Stimulated activated CD4-positive, alpha-beta T cell treated with anti-CD3 and anti-CD28 coated beads, Interleukin-1b, Interleukin-23, amount 100 ng/mL, for 48 hours (primary cell): ENCODE measurements at places on chromosomes 12 and 14.

DNA sequence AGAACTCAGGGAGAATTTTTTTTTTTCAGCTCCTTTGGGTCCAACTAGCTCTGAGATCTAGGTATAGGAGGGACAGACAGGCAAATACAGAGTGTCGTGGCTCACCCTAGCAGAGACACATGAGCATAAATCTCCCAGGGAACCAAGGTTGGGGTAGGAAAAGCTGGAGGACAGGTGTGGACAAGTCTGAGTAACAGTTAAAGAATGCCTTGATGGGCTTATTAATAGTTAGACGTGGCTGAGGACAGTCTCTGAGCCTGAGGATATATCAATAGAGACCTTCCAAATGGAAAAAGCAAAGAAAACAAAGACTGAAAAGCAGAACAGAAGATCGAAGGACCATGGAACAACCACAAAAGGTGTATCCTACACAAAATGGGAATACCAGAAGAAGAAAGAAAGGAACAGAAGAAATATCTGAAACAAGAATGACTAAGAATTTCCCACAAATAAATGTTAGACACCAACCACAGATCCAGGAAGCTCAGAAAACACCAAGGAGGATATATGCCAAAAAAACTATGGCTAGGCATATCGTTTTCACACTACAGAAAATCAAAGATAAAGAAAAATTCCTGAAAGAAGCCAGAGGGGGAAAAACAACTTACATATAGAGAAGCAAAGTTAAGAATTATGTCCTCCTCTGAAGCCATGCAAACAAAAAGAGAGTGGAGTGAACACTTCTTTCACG lies 80.9 kb downstream of the PTPRB start:
- DNase-seq: no peak

- no peak for DNase-seq
These were observed 46.9 kb upstream of the IGF1 start for GRCh38 chr12:102527171-102527720.

DNA sequence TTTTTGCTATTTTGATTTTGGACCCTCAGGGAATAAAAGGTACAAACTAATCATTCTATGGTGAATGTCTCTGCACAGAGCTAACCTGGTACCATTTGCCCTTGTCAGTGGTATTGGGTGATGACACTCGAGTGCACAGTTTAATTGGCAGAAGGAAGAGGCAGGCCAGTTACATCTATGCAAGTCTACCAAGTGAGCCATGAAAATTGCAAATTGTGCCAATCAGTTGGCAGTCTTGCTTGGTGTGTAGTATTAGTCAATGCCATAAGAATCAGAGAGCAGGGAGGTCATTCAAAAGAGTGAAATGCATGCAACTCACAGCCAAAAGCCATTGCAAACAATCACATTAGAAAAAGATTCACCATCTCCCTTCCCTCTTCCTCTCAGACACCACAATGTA lies 479.6 kb downstream of the ADAMTS20 start:
- DNase-seq: no peak

DNA sequence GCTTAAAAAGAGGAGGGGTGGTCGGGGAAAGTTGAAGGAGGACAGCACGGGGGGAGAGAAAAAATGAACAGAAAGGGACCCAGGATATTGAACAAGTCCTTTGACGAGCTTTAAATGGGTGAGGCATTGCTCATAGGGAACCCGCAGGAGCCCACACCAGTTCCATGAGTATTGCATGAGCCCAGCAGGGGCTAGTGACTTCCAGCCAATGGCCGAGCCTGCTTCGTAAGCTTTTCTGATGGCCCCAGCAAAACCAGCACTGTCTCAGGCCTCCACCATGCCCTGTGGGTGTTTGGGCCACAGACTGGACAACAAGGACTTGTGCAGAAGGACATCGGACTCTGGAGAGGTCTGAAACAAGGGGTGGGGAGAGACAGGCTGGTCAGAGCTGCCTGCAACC lies 109.5 kb downstream of the ZFP36L1 start:
- no peak for DNase-seq

DNA sequence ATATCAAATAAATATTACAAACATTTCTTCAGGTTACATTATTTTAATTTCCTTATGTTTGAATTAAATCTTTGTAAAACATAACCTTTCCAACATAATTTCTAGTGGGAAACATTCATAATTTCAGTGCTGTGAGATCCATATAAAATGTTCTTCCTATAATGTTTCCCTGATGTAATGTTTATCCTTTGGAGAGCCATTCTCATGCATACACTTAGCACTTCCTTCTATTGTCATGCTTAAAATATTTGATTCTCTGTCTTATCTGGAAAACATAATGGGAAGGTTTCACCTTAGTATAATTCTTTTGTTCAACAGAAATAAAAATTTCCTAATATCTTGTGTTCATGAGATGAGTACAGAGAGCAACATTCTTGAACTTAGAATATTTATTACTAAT lies 472.5 kb downstream of the ADAMTS20 start:
- DNase-seq: no peak

GRCh38 chr12:102197789-102198188 lies at the start of gene PMCH:
TSS of gene PMCH (minus strand) at chr12:102197833. CDS start at chr12:102197770, 63 bp downstream.
- no peak for DNase-seq

DNA sequence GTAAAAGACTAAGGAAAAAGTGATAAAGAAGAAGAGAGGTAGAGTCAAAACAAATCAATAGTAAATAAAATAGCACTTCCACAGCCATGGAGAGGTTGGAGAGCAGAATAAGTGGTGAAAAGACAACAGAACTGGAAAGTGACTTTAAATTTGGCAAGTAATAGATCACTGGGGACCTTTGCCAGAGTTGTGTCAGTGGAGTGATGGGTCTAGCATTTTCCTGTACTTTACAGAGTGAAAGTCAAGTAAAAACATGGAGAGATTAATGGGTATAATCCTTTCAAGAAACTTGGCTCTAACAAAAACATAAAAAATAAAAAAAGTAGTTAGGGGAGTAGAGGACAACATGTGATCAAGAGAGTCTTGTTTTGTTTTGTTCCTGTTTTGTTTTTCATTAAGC lies 502.2 kb upstream of the RPL10L start:
- no peak for DNase-seq

DNA sequence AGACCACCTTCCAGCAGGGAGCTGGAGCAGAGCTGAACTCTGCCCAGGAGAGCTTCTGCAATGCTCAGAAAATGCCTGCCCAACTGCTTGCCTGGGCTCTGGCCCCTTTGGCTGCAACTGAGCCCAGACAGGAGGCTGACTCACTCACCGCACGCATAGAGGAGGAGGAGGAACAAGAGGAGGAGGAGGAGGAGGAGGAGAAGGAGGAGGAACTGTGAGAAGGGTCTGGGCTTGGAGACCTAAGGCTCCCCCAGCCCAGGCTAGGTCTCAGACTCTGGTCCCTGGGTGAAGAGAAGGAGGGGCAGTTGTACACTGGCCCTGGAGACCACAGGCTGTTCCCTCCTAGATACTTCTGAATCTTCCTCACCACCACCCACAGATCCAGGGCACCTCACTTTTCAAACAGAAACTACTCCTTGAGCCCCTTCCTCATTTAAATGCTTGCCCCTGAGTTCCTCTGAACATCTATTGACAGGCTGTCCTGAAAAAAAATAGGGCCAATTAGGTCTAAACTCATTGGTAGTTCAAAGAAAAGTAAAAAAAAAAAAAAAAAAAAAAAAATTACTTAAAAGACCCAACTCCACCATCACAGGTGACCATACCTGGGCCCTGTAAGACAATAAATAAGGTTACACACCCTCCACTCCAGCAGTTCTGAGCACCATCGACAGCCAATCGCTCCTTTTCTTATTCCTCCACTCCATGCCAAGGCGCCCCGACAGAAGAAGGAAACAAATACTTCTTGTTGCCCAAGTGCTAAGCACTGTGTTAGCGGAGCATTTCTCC lies 674 bp downstream of the VDR start:
- peak; percentile 79 for DNase-seq

- no peak for DNase-seq
These were observed 4.3 kb upstream of the HOXC12 start for GRCh38 chr12:53950437-53950773.

DNA sequence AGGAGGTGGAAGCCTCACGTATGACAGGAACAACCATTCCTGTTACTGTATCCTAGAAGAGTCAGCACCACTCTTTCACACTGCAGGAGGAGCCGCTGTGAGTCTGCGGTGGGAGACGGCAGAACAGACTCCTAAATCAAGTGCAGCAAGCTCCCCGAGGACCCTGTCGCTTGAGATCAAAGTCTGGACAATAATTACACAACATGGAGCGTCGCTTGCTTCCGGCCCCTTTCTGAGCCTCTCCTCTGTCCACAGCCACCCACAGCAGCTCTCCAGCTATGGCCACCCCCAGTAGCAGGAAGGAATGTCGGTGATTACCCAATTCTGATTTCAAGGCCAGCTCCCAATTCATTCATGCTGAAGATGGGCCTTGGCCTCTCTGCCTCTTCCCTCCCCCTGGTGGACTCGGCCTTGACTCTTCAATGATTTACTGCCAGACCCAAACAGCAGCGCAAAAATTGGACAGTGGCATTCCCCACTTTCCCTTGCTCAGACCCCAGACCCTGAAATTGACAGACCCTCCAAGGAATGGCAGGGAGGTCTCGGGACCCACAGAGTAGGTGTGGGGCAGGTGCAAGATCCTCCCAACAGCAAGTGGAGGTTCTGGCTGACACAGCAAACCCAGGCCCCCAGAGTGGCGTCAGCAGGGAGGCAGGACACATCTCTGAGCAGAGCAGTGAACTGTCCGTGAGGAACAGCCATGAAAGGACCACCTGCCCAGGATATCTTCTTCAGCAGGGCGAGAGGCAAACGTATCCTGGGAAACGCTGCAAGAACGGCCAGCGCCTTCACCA lies 272.7 kb upstream of the DIO3 start:
- no peak for DNase-seq

GRCh38 chr12:45294906-45295305 lies 79.0 kb downstream of the ANO6 start:
- DNase-seq: no peak

- peak; percentile 39 for DNase-seq
These were observed at the start of gene NCOR2 for GRCh38 chr12:124566997-124567672. TSS of gene NCOR2 (minus strand) at chr12:124567612. CDS start at chr12:124495251, 72,361 bp downstream.

DNA sequence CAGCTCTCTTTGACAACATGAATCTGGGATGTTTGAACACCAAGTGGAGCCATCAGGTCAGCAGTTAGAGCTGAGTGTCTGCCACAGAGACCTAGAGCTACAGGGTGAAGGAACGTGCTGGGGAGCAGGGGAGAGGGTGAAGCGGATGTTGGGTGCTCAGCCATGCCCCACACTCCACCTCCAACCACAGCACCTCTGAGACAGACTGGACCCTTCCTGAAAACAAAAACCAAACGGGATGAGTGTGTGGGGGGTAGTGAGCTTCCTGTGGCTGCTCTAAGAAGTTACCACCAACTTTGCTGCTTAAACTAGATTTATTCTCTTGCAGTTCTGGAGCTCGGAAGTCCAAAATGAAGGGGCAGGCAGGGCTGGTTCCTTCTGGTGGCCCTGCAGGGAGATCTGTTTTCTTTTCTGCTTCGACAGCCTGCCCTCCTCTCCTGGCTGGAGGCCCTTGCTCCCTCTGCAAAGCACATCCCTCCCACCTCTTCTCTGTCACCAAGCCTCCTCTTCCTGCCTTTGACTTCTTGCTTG lies 5.6 kb upstream of the GOLGA3 start:
- peak; percentile 20 for DNase-seq

- DNase-seq: no peak
These were observed 3.2 kb downstream of the CATSPERB start for GRCh38 chr14:91728616-91729183.

GRCh38 chr12:27083861-27084394 lies 1.6 kb upstream of the C12orf71 start:
- no peak for DNase-seq
